ENCODE measurements at places on chromosomes 5 and 9.
A peak's percentile ranks its signal among the peaks of the same experiment; 100 is the strongest.

DNA sequence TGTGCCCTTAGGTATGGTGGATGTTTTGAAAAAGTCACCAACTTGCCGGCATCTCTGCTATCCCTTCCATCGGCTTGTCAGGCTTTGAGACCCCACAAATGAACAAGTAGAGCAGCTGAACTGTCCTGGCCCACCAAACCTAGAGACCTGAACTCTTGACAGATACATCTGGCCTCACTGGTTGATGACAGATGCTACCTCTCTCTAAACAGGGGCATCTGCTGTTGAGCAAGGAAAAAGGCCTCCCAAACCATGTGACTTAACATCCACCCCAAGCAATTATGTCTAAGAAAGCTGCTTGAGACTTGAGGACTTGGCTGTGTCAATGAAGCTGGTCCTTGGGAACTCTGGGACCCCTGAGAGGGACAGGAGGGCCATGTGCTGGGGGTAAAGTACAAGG lies 2.3 kb downstream of the CCNI2 start:
- DNase-seq: no peak

DNA sequence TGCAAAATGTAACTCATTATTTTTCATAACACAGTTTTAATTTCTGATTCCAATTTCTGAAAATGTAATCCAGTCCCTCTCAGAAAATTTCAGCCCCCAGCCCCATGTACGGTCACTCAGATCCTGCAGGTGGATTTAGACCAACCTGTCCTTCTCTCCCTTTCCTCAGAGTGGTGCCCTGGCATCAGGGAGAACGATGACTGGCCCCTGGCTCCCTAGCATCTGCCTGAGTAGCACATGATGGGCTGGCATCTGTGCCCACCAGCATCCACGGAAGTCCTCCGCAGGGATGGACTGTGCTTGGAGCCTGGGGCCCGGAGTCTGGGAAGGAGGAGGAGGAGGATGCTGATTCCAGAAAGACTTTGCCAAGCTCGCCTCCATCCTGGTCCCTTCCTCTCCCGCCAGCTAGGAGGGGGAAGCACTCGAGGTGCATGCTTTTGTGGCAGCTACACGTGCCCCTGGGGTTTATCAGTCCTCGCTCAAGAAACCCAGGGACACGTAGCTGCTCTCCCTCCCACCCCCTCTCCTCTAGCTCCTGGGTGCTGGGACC lies 54.4 kb upstream of the RUFY1 start:
- no peak for DNase-seq

- DNase-seq: no peak
Observed at GRCh38 chr5:481347-481746, 38.4 kb downstream of the EXOC3 start.

- DNase-seq: peak; percentile 57
Observed at GRCh38 chr5:178642351-178642909, 15.6 kb upstream of the CLK4 start.

- DNase-seq: peak; percentile 13
Observed at GRCh38 chr9:86246752-86247161, 12.7 kb downstream of the C9orf153 start.

GRCh38 chr5:175681045-175681967 lies 23.4 kb downstream of the HRH2 start:
- no peak for DNase-seq

DNA sequence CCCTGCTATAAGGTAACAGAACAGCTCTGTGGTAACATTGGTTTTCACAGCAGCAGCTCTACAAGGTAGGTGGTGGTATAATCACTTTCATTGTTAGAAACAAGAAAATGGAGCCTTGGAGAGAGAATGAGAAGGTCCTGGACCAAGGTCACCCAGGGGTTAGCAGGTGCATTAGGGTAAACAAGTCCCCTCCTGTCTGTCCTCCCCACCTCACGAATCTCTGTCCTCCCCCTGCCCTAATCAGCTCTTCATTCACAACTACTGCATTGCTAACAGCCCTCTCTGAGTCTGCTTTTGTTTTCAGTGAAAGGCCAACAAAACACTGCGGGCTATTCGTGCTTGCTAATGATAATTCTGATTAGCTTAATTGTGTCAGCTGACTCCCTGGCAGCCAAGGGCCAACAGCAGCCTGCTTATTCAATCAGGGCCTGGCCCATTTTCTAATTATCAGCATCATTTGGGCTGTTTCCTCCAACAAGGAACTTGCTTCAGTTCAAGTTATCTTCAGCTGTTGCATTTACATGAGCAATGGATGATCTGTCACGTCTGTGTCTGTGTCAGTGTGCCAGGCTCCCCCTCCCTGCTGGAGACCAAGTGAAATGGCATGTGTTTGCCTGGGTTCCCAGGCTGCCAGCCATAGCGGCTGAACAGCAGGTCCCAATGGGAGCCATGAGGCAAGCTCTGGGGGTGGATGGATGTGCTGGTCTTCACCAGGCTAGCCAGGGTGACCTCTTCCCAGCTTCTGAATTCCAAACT lies 56.7 kb upstream of the EQTN start:
- DNase-seq: peak; percentile 55

DNA sequence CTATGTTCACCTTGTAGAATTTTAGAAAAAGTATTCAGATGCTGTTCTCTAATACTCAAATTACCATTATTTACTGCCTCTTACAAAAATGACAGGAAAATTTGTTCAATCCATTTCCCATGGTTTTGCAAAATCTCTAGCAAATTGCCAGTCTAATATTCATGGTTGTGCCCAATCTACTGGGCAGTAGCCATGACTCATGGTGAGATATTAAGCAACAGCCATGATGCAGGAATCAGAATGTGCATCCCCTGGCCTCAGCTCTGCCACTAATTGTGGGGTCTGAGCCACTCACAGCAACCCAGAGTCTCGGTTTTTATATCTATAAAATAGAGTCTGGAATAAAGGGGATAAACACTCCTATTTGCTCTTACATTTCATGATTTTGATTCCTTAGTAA lies 353.6 kb downstream of the DEPDC1B start:
- DNase-seq: no peak

DNA sequence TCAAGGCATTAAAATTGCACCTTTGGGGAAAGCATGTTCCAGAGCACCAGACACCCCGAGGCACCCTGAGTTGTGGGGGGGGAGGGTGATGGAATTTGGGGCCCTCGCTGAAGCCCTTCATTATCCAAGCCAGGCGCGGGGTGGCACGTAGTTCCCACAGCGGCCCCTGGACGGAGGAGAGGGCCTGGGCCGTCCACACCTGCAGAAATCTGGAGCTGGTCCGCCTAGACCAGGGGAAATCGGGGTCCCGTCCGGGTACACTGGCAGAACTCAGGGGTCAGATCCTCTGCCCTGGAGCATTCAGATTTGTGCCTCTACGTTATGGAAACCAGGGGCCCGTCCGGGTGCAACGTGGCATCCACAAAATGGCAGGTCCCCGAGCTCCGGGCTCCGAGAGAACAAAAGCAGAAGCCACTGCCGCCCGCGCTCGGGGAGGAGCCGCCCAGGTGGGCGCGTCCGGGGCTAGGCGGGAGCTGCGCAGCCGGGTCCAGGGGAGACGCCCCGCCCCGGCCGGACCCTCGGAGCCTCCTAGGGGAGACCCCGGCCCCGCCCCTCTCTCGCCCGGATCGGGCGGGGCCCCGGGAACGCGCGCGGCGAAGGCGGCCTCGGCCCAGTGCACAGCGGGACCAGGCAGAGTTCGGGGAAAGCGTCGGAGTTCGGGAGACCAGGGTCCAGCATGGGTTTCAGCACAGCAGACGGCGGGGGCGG lies at the start of gene PLEKHG4B:
PLEKHG4B (plus strand) TSS at position 613 of the 708 bp plus-strand sequence; CDS start at position 677, 64 bp downstream.
- DNase-seq: no peak

- no peak for DNase-seq
Observed at GRCh38 chr9:73259086-73259696, 107.5 kb downstream of the ANXA1 start.

- peak; percentile 3 for DNase-seq
Observed at GRCh38 chr5:75281716-75282465, 45.2 kb upstream of the ANKRD31 start.

GRCh38 chr5:75677607-75678006 lies 39.6 kb downstream of the POC5 start:
- no peak for DNase-seq

DNA sequence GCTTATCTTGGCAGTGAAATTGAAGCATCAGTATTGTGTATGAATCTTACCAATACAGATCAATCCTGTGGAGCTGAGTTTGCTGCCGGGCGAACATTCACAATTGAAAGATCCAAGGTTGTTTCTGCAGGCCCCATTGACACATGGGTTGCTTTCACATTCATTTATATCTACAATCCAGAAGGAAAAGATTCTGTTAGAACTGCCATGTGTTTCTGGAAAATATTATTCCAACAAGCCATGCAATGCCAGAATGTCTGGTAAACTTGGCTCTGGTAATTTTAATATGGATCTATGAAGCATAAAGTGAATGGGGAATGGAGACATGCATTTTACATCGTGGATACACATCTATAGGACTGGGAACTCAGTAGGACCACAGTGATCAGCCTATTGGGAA lies 180.8 kb downstream of the FBN2 start:
- DNase-seq: no peak

- peak; percentile 42 for DNase-seq
Observed at GRCh38 chr5:68522863-68523262, 307.3 kb downstream of the PIK3R1 start.

- DNase-seq: no peak
Observed at GRCh38 chr5:18311266-18311665, 677.0 kb downstream of the TAF11L14 start.

- no peak for DNase-seq
Observed at GRCh38 chr5:120052916-120053828, 410.9 kb upstream of the PRR16 start.
